ENCODE measurements at places on chromosomes 13 and 19. TPM values are rescaled to one million over a fixed set of nuclear protein-coding genes. Genes with fewer than 3 reads are reported as not detected.

DNA sequence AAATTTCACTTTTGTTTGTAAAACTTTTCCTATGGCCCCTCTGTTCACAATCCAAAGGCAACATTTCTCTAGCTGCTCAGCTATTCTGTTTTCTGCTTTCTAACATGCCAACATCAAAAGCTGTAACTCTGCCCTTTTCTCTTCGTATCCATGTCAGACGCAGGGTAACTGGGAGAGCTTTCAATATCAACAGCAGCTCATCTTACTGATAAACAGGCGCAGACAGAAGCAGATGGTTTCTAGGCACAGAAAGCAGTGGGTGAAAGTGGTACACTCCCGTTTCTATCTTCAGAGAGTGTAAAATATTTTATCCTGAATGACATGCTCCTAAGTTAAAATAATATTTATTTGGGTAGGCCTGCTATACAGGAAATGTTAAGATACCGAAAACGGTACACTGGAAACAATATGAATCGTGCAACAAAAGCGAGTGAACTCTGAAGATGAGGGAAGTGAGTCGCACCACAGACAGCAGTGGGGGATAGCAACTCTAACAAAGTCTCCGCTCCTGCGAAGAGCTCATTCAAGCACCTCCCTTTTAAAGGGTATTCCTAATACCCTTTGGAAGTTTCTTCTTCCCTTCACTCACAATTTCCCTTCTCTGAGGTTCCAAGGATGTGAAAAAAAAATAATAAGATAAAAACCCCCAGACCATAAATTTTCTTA is 798.3 kb downstream of the GPC5 start:
- no peak for DNase-seq

- no peak for DNase-seq
These were observed 311.3 kb downstream of the DLEU7 start for GRCh38 chr13:50531917-50532899.

DNA sequence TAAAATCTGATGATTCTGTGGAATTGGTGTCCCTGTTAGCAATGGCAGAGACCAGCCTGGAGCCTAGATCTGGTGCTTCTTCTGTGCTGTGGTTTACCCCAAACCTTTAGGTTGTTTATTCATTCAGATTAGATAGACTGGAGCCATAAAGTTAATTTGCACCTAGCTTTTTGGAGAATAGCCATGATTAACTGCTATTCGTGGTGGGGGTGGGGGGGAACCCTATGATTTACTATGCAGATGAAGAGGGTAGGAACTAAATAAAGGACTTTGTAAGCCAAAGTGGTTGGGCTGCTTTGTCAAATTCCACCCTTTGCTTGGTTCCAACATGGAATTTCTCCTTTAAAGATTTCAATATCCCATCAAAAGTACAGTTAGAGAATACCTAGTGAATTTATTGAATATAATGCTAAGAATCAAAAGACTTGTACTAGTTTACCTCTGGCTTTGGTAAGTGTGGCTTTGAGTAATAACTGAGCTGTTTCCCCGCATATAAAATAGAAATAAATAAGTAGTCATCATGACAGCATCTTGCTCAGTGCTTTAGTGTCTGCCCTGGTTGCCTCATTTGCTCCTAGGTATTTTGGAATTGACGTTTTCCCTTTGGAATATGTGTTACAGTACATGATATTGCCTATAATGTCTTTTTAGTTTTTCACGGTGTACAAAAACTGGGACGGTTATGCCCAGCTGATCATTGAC is 27.6 kb downstream of the SKA3 start:
- no peak for DNase-seq

GRCh38 chr13:114164053-114164452 is 15.0 kb upstream of the CFAP97D2 start:
- no peak for DNase-seq

GRCh38 chr19:40750874-40751537 is at the start of gene SNRPA:
Gene SNRPA (plus strand): TSS chr19:40751203. CDS start chr19:40751409, 206 bp downstream.
- peak; percentile 97 for DNase-seq

Gene ZNF726
- total RNA-seq, result 3.1 TPM

Gene IFNL1
- total RNA-seq, result not detected

Gene TEX30
- 7.8 TPM for total RNA-seq

Gene SLC25A41
- total RNA-seq, result not detected

Gene TPM4
- 569 TPM for total RNA-seq

Gene PRDX2
- total RNA-seq, result 92.9 TPM
